ENCODE measurements at places on chromosomes 5 and 9.

DNA sequence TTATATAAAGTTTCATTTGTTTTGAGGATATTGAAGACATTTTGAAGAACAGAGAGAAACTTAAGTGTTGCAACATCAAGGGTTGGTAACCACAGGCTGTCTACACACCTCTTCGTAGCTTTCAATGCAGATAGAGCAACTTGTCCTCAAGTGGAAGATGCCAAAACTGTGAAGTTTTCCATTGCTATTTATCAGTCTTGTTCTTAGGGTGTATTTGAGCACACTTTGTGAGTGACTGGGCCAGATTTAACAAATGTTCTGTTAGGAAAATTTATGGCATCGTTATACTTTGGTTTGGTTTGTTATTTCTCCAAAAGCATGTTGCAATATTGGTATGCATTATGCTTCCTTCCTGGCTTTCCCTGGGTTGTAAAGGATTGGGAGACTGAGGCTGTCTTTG is 31.6 kb downstream of the NNT start:
- DNase-seq, result no peak

DNA sequence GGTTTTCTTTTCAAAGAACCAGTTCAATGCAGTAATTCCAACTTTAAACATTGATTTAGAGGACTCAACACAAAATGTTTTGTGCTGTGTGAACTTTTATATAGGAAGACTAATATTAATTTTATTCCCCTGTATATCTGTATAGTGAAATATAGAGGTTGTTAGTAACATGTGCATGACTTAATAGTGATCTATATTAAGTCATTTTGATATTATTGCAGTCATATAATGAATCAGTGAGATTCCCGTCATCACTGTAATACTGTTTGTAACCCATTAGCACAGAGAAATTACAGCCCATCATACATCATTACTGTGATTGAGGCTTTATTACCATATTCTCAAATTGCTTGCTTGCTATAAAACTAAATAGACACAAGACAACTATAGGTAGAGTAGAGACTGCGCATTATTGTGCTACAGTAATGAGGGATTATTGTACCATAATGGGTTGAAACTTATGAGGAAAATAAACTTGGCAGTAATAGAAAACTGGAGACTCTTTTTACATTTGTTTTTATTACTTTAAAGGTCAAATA is 170.7 kb downstream of the RANBP17 start:
- DNase-seq, result no peak

DNA sequence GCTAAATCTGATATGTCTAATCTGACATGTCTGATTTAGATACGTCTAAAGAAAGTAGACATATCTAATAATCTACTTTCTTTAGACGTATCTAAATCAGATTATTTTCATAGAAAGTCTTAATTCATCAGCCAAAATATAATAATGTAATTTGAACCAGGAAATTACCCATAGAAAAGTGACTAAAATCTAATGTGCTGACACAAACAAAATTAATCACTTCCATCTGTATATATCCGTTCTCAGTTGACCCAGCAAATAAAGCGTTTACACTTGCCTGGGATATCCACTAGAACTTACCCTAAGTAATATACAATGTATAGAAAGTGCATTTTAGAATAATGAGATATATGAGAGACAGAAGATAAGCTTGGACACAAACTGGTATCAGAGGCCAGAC is 56.7 kb downstream of the TTLL11 start:
- DNase-seq, result no peak

DNA sequence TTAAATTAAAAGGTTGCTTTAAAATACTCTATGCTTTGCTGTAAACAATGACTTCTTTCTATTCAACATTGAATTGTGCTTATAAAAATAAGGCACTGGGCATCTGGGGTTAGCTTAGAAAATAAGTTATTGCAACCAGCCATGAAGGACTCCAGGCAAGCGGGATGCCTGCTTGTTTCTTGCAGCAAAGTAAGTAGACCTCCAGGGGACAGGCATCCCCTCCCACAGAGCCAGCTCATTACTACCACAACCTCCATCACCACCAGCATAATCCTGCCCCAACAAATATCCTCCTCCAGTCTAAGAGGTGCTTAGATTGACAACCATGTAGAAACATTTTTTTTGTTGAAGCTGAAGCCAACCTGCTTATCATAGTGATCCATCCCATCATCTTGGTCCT is 190.4 kb downstream of the TARS1 start:
- no peak for DNase-seq

GRCh38 chr5:171152382-171152781 is 156.7 kb upstream of the TLX3 start:
- no peak for DNase-seq

- no peak for DNase-seq
Observed at GRCh38 chr5:159698322-159698721, 218.0 kb upstream of the ADRA1B start.

DNA sequence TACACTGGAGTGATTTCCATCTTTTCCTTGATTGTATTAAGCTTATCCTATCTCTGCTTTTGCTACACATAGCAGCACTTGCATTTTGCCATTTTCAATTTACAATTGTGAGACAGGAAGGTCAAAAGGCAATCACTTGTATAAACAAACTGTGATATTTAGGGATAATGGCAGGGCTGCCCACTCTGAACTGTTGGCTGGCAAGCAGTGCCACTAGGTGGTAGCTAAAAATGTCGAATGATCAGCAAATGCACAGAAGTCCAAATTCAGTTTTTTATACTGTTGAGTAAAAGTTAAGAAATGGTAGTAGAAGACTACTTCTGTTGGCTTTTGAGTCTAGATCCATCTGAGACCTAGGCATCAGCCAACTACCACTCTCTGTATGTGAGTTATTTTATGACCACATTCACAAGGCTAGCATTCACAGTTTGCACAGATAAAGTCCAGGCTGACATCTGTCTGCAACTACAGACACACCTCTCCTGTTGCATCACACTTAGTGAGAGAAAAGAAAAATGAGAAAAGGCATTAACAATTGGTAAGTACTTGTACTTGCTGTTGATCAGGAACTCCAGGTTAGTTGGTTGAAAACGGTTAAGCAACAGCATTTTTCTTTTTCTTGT is 108.8 kb upstream of the ASTN2 start:
- no peak for DNase-seq

DNA sequence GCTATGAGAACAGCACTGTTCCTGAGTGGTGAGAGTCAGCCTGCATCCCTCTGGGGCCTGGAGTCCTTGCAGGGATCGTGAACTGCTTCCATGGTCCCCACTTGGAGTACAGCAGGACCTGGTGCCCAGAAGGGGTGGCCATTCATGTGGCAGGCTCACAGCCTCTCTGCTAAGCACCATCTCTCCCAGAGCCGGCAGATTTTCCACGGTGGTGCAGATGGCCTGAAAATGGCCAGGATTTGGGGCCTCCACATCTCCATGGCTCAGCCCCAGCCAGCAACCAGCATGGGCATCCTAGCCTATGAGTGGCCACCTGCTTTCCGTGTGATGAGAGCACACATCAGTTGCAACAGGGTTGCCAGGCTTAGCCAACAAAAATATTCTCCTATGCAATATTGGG is 33.9 kb upstream of the SEMA4D start:
- no peak for DNase-seq

- DNase-seq, result no peak
Observed at GRCh38 chr9:20363233-20363632, 259.1 kb downstream of the MLLT3 start.

GRCh38 chr5:40914835-40915234 is 5.5 kb downstream of the C7 start:
- no peak for DNase-seq

DNA sequence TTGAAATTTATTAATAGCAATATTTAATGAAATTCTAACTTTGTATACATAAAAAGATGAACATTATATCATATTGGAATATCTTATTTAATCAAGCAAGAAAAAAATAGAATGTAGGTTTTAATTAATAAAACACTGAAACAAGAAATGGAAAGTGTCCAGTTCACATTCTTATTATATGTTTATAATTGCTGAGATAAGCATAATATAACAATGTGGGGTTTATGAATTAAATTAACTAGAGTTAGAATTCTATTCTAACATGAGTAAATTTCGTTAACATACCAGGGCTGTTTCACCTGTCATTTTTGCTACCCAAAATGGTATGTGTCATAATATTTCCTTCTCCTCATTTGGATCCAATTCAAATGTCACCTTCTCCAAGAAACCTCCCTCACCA is 12.3 kb downstream of the CDH9 start:
- no peak for DNase-seq

- DNase-seq, result no peak
Observed at GRCh38 chr5:80220245-80220897, 35.5 kb downstream of the SERINC5 start.

GRCh38 chr9:87245271-87245670 is 252.4 kb upstream of the DAPK1 start:
- DNase-seq, result no peak

DNA sequence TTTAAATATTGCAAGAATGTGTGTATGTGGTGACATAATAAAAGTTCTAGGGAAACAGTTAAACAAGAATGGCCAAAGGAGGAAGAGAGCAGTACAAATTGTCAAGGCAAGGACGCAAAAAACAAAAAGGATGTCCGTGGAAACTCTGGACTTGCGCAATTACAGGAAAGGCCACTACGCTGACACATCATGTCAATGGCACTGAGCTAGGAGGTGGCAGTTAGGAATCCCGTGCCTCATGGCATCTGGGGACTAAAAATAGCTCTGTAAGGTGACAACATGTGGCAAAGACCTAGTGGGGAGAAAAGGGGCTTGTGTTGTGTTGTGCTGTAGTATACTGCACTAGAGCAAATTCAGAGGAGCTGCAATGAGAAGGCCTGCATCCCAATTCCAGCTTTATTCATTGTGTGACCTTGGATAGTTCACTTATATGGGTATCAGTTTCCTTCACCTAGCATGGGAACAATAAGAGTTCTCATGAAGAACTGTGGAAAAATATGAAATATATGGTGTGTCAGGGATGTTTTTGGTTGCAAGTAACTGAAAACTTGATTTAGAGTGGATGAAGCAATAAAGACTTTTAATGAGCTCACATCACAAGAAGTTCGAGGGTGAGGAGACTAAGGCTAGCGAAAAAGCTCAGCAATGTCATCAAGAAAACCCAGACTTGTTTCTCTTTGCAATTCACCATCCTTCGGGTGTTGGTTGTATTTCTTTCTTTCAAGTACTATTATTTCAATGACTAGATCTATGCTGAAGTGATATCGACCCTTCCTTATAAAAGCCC is 124.1 kb upstream of the STC2 start:
- DNase-seq, result no peak

- no peak for DNase-seq
Observed at GRCh38 chr9:120388003-120388855, 191.7 kb downstream of the CDK5RAP2 start.

- no peak for DNase-seq
Observed at GRCh38 chr9:21856301-21857094, 54.1 kb downstream of the MTAP start.

- no peak for DNase-seq
Observed at GRCh38 chr9:38269775-38270174, 122.7 kb upstream of the ALDH1B1 start.

DNA sequence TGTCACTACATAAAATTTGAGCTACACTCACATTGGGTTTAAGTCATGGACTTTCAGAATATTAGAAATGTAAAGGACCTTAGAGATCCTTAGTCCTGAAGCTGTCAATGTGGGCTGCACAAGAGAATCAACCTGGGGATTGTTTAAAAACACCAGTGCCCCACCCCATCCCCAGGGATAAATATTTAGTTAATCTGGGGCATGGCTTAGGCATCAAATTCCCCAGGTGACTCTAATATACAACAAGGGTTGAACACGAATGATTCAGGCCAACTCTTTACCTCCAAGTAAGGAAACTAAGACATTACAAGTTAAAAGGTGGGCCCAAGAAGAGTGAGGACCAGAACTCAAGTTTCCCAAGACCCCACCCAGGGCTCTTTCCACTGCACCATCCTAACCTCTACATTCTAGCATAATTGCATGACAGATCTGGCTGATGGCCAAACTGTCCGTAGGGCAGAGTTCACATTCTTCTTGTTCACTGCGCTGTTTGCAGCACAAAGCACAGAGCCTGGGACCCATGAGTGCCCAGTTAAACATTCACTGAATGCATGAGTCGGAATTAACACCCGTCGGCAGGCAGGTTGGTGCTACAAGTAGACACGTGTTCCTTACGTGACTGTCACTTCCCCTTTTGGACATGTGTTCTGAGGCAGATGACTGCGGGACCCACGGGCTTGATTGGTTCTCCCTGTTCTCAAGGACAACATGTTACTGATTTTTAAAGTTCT is 25.2 kb downstream of the CYFIP2 start:
- peak; percentile 61 for DNase-seq

- DNase-seq, result no peak
Observed at GRCh38 chr9:93209097-93209496, 25.2 kb downstream of the WNK2 start.

DNA sequence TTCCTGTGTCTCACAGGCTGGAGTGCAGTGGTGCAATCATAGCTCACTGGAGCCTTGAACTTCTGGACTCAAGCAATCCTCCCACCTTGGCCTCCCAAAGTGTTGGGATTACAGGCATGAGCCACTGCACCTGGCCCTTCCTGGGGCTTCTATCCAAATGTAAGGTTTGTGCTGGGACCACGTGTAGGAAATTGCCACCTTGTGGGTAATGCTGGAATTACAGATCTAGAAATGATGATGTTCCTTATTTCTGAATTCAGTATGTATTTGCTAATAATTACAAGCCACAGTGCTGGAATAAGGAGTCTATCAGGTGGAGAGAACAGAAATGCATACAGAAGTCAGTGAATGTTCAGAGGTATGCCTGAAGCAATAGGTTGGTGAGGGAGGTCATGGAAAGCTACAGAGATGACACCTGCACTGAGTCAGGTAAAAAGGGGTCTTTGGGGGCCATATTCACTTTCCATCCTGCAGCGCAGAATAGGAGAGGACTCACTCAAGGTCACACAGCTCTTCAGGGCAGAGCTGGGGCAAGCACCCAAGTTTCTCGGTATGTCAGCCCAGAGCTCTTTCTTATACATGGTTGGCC is 8.8 kb upstream of the IGFBPL1 start:
- no peak for DNase-seq
